ENCODE measurements at places on chromosomes 1 and 21.

DNA sequence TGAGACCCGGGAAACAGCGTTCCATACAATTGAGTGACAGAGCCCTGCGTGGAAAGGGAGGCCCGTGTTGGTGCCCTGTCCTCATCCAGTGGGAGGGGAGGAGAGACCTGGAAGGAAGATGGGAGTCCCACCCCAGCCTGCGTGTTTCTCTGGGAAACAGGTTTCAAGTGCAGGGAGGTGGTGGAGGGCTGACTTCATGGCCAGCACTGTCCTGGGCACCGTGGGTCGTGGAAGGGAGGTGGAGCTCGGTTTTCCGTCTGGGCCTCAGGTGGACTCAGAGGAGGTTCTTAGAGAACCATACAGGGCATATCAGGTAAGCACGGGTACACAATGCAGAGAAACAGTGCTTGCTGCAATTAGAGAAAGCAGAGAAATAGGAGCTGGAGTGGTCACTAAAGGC is 222.6 kb downstream of the CAMTA1 start:
- no peak for DNase-seq

DNA sequence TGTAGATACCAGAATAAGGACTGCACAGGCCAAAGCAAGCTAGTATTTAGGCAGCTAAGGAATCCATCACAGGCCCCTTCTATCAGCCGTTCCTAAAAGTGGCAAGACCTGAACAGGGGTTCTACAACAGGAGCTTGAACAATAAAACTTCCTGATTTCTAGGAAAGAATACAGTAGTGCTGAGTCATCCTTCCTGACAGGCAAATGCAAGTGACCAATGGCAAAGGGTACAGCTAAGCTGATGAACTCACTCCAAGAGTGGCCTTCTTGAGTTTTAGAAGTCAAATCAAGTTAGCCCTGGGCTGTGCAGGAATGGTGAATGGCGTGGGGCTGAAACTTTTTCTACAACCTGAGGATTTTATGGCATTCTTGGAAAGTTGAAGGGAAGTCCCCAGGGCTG is 112.9 kb downstream of the GREM2 start:
- DNase-seq, result no peak

DNA sequence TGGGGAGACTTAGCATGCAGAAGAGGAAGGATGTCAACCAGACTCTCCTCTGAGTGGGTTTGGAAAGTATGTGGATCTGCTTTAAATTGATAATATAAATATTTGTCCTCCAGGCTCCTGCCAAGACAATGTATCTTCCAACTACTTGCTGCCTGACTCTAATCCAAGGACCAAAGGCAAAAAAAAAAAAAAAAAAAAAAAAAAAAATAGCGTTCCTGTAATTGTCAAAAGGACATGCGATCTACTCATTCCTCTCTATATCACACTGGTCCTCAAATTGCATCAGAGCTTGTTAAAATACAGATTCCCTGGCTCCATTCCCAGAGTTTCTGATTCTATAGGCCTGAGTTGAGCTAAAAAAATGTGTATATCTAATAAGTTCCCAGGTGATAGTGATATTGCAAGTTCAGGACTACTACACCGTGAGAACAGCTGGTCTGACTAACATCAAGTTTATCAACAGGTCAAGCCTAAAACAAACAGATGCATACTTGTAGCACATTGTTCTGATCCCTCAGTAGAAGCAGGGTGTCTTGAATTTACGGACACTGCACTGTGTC is 141.3 kb downstream of the TNR start:
- no peak for DNase-seq

- no peak for DNase-seq
Measured at GRCh38 chr1:197184190-197184589, 37.7 kb upstream of the ASPM start.

DNA sequence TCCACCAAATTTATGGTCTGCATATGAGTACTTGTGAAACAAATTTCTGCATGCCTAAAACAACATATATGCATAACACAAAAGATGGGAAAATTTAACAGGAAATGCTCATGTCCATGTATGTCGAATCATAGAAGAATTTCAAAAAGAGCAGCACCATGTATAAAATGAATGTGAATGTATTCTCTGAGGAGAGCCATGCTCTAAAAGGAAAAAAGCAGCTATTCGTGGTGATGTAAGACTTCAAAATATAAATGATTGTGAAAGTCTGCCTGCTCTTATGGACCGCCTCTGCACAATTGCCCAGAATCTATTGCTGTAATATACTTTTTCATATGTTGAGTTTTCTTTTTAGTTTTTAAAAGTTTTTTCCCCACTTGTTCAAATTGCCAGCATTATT is 66.8 kb downstream of the EPB41 start:
- DNase-seq, result no peak

DNA sequence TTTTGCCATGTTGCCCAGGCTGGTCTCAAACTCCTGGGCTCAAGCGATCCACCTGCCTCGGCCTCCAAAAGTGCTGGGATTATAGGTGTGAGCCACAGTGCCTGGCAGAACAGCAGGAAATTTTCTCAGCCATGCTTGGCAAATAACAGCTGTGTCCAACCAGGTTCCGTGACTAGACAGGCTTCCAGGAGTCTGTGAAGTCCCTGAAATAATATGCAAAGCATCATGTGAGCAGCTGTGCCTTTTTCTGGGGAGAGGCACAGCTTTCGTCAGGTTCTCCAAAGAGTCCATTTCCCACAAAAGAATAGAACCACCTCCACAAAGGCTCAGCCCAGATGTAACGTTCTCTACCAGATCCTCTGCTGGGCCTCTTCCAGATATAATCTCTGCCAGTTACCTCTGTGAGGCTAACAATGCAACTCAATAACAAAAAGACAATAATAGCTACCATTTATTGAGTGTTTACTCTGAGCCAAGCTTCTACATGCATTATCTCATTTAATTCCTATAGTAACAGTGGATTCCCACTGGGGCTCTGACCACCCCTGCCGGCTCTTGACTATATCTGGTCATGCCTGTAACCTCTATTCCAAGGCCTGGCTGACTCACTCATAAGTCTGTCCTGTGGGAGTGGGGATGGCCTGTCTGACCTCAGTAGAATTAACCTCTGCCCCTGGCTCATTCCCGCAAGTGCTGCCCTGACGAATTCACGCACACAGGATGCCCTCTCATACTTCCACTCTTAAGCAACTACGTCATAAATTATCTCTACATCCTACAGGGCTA is 4.0 kb upstream of the NKAIN1 start:
- DNase-seq, result no peak

- no peak for DNase-seq
Measured at GRCh38 chr1:235056937-235057336, 71.7 kb downstream of the TOMM20 start.

- DNase-seq, result no peak
Measured at GRCh38 chr1:223538981-223539380, 126.5 kb downstream of the CAPN8 start.

- no peak for DNase-seq
Measured at GRCh38 chr21:35663856-35664606, 396.3 kb downstream of the SETD4 start.

DNA sequence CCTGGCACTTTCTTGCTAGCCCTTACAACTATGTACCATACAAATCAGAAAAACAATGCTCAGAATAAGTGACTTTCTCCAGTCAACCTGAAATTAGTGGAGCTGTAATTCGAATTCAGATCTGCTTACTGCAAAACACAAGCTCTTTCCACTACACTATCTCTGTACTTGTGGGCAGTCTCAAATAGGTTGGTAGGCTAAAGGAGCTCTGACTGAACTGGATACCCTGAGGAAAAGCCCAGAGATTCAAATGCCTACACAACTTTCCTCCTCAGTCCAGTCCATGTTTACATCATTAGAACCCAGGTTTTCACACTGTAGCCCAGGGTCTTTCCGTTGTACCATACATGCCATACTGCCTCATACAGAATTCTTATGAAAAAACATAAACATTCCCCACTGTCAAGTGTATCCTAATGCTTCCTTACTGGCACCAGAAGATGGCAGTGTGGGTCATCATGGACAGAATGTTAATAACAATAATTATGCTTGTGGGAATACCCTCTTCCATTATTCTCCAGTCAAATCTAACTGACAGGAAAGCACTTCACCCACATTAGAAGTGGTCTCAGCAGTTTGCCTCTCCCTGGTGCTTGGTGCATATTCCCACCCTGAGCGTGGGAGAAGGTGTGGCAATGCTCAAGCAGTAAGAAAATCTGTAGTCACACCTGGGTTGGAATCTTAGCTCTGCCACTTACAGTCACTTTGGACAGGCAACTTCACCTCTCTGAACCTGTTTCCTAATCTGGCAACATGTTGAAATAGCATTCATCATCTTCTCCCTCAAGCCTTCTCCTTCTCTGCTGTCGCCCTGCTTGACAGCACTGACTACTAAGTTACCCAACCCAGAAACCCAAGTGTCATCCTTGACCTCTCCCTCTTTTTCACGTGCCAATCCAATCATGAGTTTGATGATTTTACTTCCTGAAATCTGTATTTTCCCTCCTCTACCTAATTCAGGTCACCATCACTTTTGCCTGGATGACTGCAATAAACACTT is 14.4 kb upstream of the ZFYVE9 start:
- no peak for DNase-seq

DNA sequence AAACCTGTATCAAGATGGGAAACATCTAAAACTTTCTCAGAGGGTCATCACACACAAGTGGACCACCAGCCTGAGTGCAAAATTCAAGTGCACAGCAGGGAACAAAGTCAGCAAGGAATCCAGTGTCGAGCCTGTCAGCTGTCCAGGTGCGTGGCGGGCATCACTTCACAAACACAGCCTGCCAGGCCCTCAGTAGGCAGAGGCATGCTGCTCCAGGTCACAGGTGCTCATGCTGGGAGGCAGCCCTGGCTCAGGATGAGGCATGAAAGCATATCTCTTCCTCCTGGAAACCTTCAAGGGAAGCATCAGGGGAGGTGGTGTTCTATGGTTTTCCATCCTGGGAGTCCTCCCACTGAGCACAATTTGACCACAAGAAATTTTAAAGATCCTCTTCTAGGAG is 6.3 kb downstream of the CD2 start:
- no peak for DNase-seq

DNA sequence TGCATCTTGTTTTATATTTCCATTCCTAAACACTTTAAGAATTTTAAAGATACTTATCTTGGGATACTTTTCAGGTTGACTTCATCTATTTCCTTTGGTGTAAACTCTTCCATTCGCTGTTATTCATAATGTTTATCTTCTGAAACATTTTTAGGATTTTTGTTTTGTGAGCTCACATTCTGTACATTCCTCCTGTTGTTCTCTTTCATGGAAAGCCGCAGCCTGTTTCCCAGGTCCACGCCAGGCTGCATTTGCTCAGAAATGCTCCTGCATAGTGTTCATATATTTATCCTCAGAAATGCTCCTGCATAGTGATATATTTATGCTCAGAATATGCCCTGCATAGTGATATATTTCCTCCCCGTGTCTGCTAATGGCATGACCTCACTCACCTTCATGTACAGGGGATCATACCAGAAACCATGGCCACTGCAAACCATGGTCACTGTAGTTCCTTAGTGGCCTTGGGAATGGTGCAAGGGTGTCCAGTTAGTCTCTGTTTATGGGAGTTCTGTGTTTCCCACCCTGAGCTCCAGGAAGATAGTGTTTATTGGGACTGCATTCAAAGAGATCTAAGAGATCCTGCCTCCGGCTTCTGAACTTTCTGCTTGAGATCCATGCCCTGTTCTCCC is 153.9 kb upstream of the GREM2 start:
- no peak for DNase-seq

- DNase-seq, result no peak
Measured at GRCh38 chr1:208366559-208366958, 122.4 kb upstream of the PLXNA2 start.

- DNase-seq, result no peak
Measured at GRCh38 chr1:188594542-188595235, 1765.9 kb downstream of the PLA2G4A start.

DNA sequence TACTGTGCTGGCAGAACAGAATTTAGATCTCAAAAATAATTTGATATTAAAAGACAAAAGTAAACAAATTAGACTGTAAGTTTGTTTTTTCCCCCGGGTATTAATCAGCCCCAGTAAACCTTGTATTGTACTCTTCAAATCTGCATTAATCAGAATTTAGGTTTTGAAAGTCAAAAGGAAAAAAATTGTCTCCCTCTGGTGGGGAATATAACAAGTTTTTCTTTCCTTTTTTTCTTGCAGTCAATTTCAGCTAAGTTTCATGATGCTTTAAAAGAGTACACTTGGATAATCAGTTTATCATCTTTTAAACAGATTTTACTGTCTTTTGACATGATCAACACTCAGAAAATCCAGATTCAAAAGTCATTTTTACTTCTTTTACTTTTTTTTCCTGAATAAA is 134.5 kb upstream of the PKN2 start:
- DNase-seq, result no peak

DNA sequence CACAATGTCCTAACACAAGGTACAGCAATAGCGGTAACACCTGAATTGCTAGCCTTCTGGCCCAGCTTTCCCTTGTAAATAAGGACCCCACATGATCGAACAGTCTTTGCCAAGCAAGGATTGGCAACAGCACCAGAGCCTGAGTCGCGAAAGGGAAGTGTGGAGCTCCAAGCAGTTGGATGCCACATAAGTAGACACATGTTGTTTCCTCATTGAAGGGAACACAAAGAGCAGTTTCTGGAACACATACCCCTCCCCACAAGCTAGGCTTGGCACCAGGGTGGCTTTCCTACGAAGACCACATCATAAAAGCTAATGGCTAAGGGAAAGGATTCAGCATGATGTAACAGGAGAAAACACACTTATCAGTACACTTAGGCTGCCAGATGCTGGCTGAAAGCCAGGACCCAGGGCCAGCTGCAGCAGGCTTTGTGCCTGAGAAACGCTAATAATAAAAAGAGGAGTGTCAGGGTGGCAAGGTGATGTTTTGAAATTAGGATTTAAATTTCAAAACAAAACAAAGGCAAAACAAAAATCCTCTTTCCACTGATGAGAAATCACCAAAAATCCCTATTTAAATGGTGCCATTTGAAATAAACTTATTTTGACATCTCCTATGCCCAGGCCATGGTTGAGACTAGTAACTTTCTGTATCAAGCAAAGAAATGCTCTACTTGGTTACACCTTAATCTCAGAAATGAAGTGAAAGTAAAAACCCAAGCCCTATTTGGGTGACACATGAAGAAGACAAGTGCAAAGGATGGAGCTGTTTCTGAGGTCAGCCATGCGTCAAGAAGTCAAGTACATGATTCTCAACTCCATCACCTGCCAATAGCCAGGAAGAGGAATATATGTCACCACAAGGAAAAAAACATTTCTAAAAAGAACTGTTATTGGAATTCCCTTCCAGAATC is 11.9 kb upstream of the CPLANE2 start:
- DNase-seq, result no peak

DNA sequence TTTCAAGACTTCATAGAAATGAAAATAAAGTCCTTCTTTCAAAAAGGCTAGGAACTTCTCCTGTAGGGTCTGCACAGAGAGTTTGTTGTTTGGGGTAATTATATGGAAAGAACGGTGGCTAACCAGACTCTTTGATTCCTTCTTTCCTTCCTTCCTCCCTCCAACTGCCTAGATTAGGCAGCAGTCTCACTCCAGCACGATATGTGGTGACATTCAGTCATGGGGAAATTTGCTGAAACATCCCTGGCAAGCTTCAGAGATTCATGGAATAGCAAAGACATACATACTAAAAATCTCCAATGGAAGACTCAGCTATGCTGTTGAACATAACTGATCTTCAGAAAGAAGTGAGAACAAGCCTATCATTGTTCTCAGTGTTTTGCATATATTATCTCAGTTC is 4.3 kb downstream of the NTMT2 start:
- DNase-seq, result no peak

Measured in caudate nucleus (tissue), 63 donors.